Activated T-cell treated with anti-CD3 and anti-CD28 coated beads for 4 hours (primary cell): ENCODE measurements at places on chromosomes 6 and 20.
A peak's percentile ranks its signal among the peaks of the same experiment; 100 is the strongest.

DNA sequence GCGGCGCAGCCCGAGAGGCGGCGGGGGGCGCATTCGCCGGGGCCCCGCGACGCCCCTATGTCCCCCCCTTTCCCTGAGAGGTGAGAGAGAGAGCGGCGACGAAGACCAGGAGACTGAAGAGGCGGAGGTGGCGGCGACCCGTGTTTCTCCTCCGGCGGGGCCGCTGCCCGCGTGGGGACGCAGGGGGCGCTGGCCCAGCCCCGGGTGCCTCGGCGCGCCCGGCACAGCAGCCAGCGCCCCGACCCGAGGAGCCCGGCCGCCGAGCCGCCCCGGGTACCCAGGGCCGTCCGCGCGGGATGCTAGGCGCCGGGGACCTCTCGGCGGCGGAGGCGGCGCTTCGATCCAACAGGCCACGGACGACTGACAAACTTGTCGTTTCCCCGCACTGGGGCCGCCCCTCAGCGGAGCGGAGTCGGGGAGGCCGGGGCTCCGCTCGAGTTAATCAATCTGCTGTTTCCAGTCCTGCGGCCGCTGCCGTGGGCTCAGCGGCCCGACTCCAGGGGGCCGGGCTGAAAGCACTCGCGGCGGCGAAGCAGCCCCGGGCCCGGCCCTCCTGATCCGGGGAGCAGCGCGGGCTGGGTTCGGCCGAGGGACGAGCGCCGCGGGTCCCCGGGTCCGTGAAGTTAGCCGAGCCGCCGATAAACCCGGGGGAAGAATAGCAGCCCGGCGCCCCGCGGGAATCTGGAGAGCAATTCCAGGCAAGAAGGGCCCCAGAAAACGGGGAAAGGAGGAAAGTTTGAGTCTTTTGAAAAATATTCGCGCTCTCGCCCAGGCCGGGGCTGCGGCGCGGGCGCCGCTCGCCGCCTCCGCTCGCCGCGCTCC is 631 bp downstream of the MDGA1 start:
- DNase-seq, result no peak

DNA sequence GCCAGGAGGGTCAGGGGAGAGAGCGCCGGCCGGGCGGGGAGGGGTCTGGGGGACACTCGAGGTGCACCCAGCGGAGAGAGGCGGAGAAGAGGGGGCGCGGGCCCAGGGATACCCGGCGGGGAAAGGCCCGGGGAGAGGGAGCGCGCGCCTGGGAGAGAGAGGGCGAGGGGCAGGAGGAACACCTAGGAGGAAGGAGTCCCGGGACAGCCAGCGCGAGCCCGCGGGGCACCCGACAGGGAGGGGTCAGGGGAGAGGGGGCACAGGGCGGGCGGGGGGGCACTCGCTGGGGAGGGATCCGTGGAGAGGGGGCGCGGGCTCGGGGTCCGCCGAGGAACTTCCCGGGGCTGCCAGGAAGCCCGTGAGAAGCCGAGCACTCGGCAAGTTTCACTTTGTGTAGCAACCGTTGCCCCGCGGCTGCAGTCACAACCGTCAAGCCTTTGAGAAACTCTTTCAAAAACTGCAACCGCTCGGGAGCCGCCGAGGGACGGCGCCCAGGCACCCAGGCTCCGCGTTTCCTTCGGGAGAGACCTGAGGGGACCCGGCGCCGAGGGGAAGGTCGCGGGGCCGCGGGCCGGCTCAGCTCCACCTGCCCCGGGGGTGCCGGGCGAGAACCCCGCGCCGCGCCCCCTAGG is 471 bp downstream of the EZR start:
- DNase-seq, result peak; percentile 45

DNA sequence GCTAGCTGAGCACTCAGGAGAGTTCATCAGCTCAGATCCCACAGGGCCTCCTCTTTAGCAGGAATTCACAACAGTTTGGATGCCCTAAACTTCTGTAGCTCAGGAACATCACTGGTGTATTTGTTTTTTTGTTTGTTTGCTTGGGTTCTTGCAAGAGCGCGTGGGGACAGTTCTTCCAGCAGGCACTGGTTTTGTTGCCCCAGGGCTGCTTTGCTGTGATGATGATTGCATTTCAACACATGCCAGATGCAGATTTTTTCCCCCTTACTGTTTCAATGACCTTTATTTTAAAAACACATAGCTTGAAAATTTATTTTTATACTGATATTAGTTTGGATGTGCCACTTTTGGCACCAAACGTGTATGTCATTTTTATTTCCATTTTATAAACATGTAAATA is 77.1 kb downstream of the DHX35 start:
- no peak for DNase-seq

- DNase-seq, result peak; percentile 52
Measured at GRCh38 chr6:116531675-116532570, 13.6 kb downstream of the TRAPPC3L start.
